NCI-H1092 (cell line): ENCODE measurements at places on chromosomes 1 and 21.

- no peak for DNase-seq
These were observed 52.7 kb downstream of the PKN2 start for GRCh38 chr1:88736633-88737248.

GRCh38 chr1:214303141-214303930 is 22.4 kb downstream of the SMYD2 start:
- no peak for DNase-seq

- DNase-seq, result no peak
These were observed 165.4 kb upstream of the NBPF11 start for GRCh38 chr1:148317288-148317985.

DNA sequence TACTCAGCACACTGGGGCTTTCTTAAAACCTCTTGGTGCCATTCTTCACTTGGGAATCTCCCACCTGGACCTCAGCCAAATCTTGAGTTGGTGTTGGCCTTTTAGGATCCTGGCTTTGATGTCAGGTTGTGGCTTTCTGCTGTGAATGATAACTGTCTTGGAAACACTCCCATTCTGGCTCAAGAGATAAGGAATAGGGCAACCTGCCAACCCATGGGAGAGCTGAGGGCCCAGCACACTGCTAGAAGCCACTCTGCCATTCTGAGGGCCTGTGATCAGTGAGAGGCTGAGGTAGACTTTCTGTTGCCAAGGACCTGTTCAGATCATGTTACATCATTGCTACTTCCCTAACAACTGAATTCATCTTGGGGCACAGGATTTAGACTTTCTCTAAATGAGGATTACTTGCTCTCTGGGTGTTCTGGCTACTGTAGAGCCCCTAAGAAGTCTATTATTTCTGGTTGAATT is 45.8 kb downstream of the TTC39A start:
- DNase-seq, result peak; percentile 68

DNA sequence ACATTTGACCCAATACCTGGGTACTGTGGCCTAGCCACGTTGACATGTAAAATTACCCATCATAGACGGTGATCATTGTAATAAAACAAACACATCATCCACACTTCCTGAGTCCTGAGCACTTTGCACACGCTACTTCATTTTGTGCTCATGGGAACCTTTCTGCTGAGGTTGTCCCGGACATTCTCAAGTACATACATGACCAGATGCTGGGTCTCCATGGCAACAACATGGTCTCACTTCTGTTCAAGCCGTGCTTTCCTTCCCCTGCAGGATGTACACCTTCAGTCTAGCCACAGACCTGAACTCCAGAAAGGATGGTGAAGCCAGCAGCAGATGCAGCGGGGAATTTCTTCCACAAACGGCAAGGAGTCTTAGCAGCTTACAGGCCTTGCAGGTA is 22.7 kb downstream of the UBASH3A start:
- no peak for DNase-seq

- DNase-seq, result no peak
These were observed 181.2 kb upstream of the ESRRG start for GRCh38 chr1:216904471-216904870.

DNA sequence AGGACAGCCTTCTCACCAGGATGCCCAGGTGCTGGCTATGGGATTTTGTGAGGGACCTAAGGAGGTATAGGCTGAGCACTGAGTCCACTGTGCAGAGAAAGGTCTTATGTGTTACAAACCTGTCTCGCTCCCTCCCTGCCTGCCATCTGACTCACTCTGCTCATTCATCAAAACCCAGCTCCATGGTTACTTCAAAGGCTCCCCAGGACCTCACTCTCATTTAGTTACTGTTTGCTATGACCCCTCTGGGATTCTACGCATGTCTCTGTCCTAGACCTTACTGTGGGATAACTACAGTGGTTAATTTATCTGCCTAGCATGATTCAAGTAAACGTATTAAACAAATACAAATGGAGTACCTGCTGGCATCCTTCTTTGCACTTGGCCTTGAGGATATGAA is 211.6 kb upstream of the KIAA0040 start:
- DNase-seq, result no peak

DNA sequence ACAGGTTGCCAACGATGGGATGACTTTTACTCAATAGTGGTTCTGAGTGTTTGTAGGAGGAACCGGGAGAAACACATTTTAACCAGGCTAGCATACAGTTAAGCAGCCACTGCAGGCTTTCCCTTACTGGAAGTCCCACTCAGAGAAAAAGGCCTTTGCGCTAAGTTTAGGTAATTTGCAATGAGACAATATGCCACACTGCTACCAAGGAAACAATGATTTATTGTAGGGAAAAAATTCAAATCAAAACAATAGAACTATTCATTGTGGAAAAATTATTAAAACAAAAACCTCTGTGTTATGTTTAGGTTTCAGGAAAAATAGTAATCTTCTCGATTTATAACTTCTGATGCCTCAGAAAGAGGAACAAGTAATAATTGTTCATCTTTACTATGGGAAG is 51.4 kb upstream of the CR2 start:
- no peak for DNase-seq

DNA sequence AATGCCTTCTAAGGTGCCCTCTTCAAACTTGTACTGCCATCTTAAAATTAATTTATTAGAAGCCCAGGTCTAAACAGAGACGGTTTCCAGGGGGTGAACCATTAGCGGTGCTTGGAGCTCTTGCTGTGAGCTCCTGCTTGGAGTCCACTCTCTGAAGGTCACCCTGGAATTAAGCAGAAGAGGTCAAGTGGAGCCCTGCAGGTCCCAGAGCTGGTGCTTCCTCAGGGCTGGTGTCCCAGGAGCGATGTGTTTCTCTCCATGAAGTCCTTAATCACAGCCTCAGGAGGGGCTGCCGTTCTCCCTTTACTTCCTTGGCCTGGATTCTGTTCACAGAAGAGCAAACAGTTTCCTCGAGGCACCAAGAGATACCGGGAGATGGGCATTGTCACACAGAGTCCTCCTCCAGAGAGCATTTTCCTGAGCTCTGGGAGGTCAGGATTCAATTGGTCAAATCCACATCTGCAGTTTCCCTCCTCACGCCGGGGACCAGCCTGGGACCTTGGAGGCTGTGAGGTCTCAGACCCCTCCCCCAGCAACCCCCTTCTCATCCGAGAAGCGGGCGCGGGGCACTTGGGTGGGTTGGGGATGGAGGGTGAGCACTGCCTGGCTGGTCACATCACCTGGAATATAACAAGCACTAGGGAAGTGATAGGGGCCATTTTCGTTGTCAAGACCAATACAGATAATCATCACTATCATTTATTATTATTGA is 310.4 kb downstream of the AJAP1 start:
- no peak for DNase-seq

GRCh38 chr1:222975472-222976122 is 160.8 kb downstream of the DISP1 start:
- DNase-seq, result no peak

DNA sequence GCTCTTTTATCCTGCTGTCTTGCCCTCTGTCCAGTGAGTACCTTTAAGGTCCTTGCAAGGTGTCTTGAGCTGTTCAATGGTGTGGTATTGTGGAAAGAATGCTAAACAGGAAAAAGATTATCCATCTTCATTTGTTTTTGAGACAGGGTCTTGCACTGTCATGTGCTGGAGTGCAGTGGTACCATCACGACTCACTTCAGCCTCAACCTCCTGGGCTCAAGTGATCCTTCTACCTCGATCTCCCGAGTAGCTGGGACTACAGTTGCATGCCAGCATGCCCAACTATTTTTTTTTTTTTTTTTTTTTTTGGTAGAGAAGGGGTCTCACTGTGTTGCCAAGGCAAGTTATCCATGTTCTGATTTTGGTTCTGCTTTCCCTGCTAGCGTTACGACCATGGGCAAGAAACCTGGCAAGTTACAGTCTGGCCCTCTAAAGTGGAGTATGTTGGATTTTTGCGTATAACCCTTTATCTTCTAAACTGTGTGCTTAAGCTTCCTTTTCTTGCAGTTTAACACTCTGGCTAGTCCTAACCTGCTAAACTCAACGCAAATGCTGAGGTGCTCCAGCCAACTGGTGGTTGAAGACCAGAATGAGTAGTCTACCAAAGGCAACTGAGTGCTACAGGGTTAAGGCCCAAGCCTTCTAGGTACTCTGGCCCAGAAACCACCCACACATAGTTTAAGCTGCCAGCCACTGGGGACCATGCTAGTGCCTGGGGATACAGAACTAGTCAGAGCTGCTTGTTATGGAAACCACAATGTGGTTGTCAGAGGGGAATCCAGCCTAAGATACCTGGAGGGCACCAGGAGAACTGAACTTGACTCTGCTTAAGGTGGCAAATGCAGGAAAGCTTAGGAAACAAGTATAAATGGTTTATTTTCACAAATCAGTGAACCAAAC is 7.9 kb downstream of the RPL11 start:
- DNase-seq, result no peak
